ENCODE measurements at places on chromosomes 2 and 18.

DNA sequence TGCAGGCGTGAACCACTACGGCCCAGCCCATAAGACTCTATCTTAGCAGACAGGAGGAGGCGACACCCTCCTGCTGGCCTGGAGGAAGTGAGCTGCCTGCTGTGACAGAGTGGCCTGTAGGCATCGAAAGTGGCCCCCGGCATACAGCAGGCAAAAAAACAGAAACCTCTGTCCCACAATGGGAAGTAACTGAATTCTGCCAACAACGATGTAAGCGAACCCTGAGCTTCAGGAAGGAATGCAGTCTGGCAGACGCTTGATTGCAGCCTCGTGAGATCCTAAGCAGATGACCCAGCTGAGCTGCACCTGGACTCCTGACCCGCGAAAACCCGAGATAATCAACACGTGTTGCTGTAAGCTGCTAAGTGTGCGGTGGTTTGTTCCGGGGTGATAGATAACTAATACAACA is 13.6 kb downstream of the MRO start:
- H3K4me3 ChIP-seq: no peak overlapping the region
- DNase-seq: no peak
- peaks cover 7% of the 10 kb centered on the region for H3K4me1 ChIP-seq
- H3K27me3 ChIP-seq: peaks cover 20% of the 10 kb centered on the region
- H3K27ac ChIP-seq: no peak overlapping the region

DNA sequence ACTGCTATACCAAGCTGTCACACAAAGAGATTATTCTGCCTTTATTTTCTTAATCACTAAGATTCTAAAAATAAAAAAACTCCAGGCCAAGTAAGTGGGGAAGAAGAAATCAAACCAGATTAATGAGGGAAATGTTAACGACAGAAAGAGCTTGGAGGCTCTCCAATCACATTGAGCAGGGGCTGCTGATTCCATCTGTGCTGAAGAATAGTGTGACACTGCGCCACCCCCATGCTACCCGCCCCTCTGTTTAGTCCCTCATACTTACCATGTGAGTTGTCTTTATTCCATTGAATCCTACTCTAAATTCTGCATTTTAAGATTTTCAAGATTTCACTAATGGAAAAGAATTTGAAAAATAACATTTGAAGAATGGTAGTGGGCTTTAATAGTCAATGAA is 998.0 kb upstream of the CDH2 start:
- no peak overlapping the region for H3K27ac ChIP-seq
- no peak for DNase-seq
- no peaks in the 10 kb centered on the region for H3K36me3 ChIP-seq
- H3K27me3 ChIP-seq: no peaks in the 10 kb centered on the region

DNA sequence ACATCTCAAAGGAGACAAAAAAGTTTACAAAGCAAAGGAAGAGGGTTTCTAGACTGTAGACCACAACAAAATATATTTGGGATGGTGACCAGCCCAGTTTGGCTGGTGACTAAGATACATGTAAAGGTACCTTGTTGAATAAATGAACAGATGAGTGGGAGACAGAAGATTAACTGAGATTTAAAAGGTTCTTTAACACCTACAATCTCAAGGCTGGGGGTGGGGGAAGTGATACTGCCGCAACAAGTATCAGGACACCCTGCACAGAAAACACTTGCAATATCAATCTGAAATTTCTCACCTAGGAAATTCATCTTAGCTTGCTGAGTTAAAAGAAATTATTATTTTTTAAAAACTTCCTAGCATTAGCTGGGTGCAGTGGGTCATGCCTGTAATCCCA is 8.3 kb downstream of the RNF149 start:
- H3K4me3 ChIP-seq: no peak overlapping the region
- H3K4me1 ChIP-seq: peaks cover 18% of the 10 kb centered on the region
- peaks cover 11% of the 10 kb centered on the region for H3K36me3 ChIP-seq
- H3K27me3 ChIP-seq: no peaks in the 10 kb centered on the region

- H3K27me3 ChIP-seq: no peaks in the 10 kb centered on the region
- no peak overlapping the region for H3K27ac ChIP-seq
- H3K4me1 ChIP-seq: no peaks in the 10 kb centered on the region
- DNase-seq: no peak
- H3K4me3 ChIP-seq: no peak overlapping the region
These were observed 152.1 kb downstream of the LPIN1 start for GRCh38 chr2:11898576-11898975.

GRCh38 chr2:2681711-2682251 is 350.7 kb upstream of the MYT1L start:
- peaks cover 7% of the 10 kb centered on the region for H3K4me1 ChIP-seq
- H3K36me3 ChIP-seq: no peaks in the 10 kb centered on the region
- H3K27me3 ChIP-seq: peaks cover 10% of the 10 kb centered on the region
- no peak overlapping the region for H3K4me3 ChIP-seq
- no peak overlapping the region for H3K27ac ChIP-seq

DNA sequence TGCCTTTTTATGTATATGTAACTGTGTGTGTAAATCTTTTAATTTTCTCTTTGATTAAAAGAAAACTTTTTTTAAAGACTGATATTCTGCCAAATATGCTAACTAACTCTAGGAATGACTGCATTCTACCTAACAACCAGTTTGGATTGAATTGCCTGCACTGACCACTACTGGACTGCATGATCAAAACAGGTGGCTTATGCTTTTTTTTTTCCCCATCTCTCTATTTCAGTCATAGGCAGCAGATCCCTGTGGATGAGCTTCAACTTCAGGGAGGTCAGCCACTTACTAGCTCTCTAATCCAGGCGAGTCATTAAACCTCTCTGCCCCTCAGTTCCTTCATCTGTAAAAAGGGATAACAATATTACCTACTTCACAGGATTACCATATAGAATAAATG is 138.6 kb upstream of the SERTAD2 start:
- no peak overlapping the region for H3K4me3 ChIP-seq
- H3K27ac ChIP-seq: no peak overlapping the region
- peaks cover 2% of the 10 kb centered on the region for H3K27me3 ChIP-seq
- no peak for DNase-seq
- H3K4me1 ChIP-seq: peaks cover 11% of the 10 kb centered on the region

DNA sequence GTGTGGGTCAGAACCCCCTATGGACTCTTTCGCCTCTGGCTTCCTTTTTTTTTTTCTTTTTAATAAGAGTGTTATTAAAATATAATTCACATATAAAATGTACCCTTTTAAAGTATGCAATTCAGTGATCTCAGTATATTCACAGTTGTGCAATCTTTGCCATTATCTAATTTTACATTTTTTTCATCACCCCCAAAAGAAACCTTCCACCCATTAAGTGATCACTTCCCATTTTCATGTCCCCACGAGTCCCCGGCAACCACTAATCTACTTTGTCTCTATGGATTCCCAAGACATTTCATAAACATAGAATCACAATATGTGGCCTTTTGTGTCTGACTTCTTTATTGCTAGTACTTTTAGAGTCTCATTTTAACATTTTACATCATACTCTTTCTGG is 38.7 kb upstream of the ANXA4 start:
- no peak for DNase-seq
- no peak overlapping the region for H3K27ac ChIP-seq
- H3K4me3 ChIP-seq: no peak overlapping the region
- H3K36me3 ChIP-seq: no peaks in the 10 kb centered on the region

- DNase-seq: no peak
- H3K4me1 ChIP-seq: peaks cover 7% of the 10 kb centered on the region
- H3K4me3 ChIP-seq: no peak overlapping the region
- peaks cover 66% of the 10 kb centered on the region for H3K27me3 ChIP-seq
- no peak overlapping the region for H3K27ac ChIP-seq
These were observed 93.5 kb downstream of the TFCP2L1 start for GRCh38 chr2:121191191-121192170.

- H3K4me1 ChIP-seq: no peaks in the 10 kb centered on the region
- H3K4me3 ChIP-seq: no peak overlapping the region
- no peaks in the 10 kb centered on the region for H3K27me3 ChIP-seq
These were observed 11.4 kb downstream of the HTR2B start for GRCh38 chr2:231113489-231113888.

DNA sequence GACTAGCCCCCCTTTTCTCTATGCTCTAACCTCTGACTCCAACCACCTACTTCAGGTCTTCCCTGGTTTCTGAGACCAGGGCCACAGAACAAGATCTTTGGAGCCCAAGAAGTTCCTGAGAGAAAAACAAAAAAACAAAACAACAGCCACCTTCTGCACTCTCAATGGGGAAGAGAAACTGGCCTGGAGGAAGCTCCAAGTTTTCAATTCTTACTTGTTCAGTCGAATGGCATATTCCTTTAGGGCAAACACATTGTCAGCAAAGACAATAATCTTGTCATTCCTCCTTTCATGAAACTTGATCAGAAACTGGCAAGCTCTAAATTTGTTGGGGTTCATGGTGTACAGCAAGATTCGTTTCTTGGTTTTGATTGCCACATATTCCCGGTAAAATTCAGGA is 15.0 kb downstream of the ERCC3 start:
- H3K27ac ChIP-seq: no peak overlapping the region
- no peaks in the 10 kb centered on the region for H3K4me1 ChIP-seq
- no peak for DNase-seq
- H3K4me3 ChIP-seq: no peak overlapping the region
- peaks cover 37% of the 10 kb centered on the region for H3K36me3 ChIP-seq
- no peaks in the 10 kb centered on the region for H3K27me3 ChIP-seq

- no peaks in the 10 kb centered on the region for H3K36me3 ChIP-seq
- no peak for DNase-seq
- no peak overlapping the region for H3K27ac ChIP-seq
- no peaks in the 10 kb centered on the region for H3K4me1 ChIP-seq
These were observed 5.1 kb upstream of the PIEZO2 start for GRCh38 chr18:11154368-11154989.

DNA sequence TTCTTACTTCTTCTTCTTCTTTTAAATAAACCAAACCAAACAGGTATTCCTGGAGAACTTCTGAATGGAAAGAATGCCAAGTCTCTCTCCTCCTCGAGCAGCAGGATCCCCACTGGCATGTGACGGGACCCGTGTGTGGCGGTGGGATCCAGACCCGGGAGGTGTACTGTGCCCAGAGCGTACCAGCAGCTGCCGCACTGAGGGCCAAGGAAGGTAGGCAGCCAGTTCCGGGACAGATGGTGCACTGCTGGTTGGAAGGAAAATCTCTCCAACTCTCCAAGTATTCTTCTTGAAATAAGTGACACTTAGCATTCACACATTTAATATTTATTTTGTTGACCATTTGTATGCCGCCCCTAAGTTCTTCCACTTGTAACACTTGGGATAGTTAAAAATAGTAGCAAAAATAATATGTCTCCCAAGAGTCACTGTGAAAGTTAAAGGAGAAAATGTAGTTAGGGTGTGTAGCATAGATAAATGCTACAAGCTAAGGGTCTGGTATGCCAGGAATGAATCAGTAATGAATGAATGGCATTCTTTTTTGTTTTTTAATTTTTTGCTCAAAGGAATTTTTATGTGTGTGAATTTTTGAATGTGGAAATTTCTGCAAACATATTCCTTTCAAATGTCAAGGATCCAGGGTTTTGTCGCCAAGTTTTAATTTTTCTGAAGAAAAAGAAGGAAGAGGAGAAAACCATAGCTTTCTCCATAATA is 349.9 kb downstream of the THSD7B start:
- no peaks in the 10 kb centered on the region for H3K27me3 ChIP-seq

- H3K4me1 ChIP-seq: peaks cover 2% of the 10 kb centered on the region
- H3K4me3 ChIP-seq: no peak overlapping the region
- no peaks in the 10 kb centered on the region for H3K36me3 ChIP-seq
- no peaks in the 10 kb centered on the region for H3K27me3 ChIP-seq
- H3K27ac ChIP-seq: no peak overlapping the region
- no peak for DNase-seq
These were observed 11.4 kb upstream of the IL1R2 start for GRCh38 chr2:101980368-101980767.

- no peaks in the 10 kb centered on the region for H3K4me1 ChIP-seq
- H3K27ac ChIP-seq: no peak overlapping the region
- no peaks in the 10 kb centered on the region for H3K27me3 ChIP-seq
- no peak overlapping the region for H3K4me3 ChIP-seq
- DNase-seq: no peak
These were observed 20.0 kb downstream of the IL1RL2 start for GRCh38 chr2:102206666-102207341.

- no peak overlapping the region for H3K4me3 ChIP-seq
- no peaks in the 10 kb centered on the region for H3K27me3 ChIP-seq
- no peaks in the 10 kb centered on the region for H3K36me3 ChIP-seq
- no peak overlapping the region for H3K27ac ChIP-seq
- no peak for DNase-seq
These were observed 357.4 kb upstream of the GULP1 start for GRCh38 chr2:187934236-187934635.

GRCh38 chr2:139162456-139162855 is 382.3 kb upstream of the NXPH2 start:
- no peak for DNase-seq
- no peaks in the 10 kb centered on the region for H3K36me3 ChIP-seq
- H3K27ac ChIP-seq: no peak overlapping the region

DNA sequence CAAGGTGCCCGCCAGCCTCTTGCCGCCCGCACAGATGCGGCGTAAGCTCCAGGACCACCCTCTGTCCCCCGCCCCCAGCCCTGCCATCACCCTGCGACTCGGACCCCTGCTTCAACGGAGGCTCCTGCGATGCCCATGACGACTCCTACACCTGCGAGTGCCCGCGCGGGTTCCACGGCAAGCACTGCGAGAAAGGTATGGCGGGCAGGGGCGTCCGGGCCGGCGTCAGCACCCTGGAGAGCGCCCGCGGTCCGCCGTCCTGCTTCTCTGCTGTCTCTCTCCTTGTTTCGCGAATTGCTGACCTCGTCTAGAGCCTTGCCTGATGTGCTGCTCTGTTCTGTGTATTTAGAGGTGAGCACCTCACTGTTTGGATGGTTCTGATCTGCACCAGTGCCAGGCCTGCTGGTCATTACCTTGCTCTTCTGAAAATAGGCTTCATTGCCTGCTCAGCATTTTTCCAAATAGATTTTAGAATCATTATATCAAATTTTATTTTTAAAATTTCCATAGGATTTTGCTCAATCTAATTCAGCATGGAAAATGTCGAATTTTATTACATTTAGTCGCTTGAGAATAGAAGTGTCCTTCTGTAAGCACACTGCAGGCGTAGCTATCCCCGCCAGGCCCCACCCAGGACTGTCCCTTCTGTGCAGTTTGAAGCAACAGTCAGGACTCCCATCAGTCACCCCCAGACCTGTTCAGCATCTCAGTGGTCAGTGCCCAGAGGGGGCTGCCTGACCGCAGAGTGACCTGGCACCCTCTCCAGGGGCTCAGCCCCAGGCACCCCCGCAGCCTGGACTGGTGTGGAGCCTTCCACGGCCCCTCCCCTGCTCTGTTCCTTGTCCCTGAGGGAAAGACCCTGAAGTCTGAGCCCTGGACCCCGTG is 51.6 kb downstream of the SNED1 start:
- H3K27ac ChIP-seq: no peak overlapping the region
- DNase-seq: peak; percentile 59
- no peak overlapping the region for H3K4me3 ChIP-seq
- H3K4me1 ChIP-seq: no peaks in the 10 kb centered on the region
- H3K27me3 ChIP-seq: peaks cover 18% of the 10 kb centered on the region
